Activated CD4-positive, alpha-beta T cell treated with anti-CD3 and anti-CD28 coated beads, Interleukin-2, amount 50 U/mL, for 16 hours (primary cell): ENCODE measurements at places on chromosomes 5 and 9.

DNA sequence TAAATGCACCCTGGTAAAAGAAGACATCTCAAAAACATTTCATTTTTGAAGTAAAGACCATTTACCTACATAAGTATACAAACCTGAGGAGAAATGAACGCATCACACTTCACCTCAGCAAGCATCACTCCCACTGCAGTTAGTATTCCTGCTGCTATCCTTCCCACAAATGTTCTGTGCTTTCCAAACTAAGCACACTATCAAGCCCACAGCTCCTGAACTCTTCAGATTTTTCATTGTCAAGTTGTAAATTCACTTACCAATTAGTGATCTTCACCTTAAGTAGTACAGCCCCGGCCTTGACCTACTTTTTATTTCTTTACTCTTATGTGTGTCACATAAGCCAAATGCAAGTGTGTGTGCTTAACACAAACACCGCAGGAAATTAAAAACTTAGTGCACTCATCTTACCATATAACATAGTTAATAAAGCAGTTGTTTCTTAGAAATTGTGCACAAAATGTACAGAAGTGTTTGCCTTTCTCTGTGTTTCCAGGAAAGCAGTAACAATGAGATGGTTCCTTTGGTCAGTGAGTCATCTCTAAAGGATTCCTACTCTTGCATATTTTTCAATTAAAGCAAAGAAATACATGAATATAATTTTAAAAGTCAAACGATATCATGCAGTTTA is 169.4 kb downstream of the APBA1 start:
- peak; percentile 47 for DNase-seq

GRCh38 chr5:154901913-154902312 is 36.1 kb downstream of the GEMIN5 start:
- no peak for DNase-seq

- no peak for DNase-seq
Observed at GRCh38 chr5:88519066-88519465, 250.4 kb upstream of the TMEM161B start.

GRCh38 chr5:126753227-126753626 is 23.7 kb upstream of the LMNB1 start:
- DNase-seq = no peak

- no peak for DNase-seq
Observed at GRCh38 chr5:149603920-149604319, 22.6 kb downstream of the ARHGEF37 start.

DNA sequence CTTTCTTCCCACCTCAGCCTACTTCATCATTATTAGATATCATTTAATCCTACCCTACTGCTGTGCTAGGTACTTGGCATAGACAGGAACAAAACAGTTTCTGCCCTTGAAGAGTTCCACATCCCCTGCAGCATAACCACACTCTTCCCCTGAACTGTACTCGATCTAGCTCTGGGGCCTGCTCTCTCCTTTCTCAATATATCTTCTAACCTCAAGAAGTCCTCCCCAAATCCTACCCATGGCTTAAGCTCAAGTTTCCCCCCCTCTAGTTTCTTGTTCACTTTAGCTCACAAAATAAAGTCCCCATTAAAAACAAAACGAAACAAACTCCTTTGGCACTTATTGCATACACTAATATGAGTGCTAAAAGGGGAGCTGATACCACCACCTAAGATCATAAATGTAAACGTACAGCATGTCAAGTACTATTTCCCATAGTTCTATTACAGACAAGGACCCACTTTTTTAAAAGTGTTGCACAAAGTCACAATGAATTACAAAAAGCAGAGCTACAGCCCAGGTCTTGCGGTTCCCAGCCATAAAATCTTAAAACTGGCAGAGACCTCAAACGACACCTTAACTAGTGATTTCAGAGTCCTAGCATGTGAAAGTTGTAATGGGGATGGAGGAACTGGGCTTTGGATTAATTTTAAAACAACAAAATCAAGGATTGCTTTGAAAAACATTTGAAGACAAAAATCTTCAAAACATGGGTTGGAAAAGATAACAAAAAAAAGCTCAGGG is 80.7 kb downstream of the PTPDC1 start:
- no peak for DNase-seq

DNA sequence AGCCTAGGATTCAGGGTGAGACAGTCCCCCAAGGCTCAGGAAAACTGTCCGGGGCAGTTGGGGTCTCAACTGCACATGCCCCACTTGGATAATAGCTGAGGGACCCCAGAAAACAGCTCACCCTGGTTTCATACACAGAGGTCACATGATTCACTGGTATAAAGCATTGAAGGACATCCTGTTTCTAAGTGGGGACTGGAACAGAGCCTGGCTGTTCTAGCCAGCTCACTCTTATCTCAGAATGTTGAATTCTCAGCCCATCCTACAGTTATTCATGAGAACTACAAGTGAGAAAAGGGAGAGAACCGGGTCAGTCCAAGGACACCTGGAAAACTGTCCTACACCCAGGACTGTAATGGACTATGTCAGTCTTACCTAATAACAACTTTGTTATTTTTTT is 170.9 kb downstream of the FGF1 start:
- no peak for DNase-seq
